Foreskin keratinocyte (primary cell): ENCODE measurements at places on chromosomes 5 and 9. TPM values are rescaled to one million over a fixed set of nuclear protein-coding genes. Genes with fewer than 3 reads are reported as not detected.

- DNase-seq: no peak
Measured at GRCh38 chr9:95206143-95206542, 111.4 kb downstream of the FANCC start.

- DNase-seq: peak; percentile 81
Measured at GRCh38 chr9:27385606-27386322, 88.8 kb upstream of the EQTN start.

- no peak for DNase-seq
Measured at GRCh38 chr5:78429332-78429980, 69.0 kb downstream of the SCAMP1 start.

GRCh38 chr5:59218424-59219045 lies 635.7 kb downstream of the RAB3C start:
- no peak for DNase-seq

GRCh38 chr5:162638849-162639248 lies 571.3 kb downstream of the GABRG2 start:
- no peak for DNase-seq

Gene CAMK4
- 2.5 and 3.8 TPM in 2 replicates for total RNA-seq
